ENCODE measurements at places on chromosomes 7 and 10. TPM values are rescaled to one million over a fixed set of nuclear protein-coding genes. Genes with fewer than 3 reads are reported as not detected.

Gene CAMK2B
- total RNA-seq: not detected

Gene PTTG1IP2
- total RNA-seq: not detected

Gene CUBN
- total RNA-seq: 11.5 TPM

Gene GIMAP4
- total RNA-seq: not detected

Gene FOXI2
- not detected for total RNA-seq

Gene STRIP2
- total RNA-seq: 1.5 TPM

Gene NEBL
- total RNA-seq: not detected

Gene CYP3A4
- not detected for total RNA-seq

Gene RAMP3
- 0.24 TPM for total RNA-seq

Gene PRTFDC1
- 22.1 TPM for total RNA-seq

Gene ENKUR
- total RNA-seq: not detected

Gene PAX4
- not detected for total RNA-seq

Gene LRIT1
- not detected for total RNA-seq

Gene ALOX5
- total RNA-seq: not detected

Gene SLC16A9
- total RNA-seq: not detected

Gene SEC24C
- total RNA-seq: 57.6 TPM

Gene ADAMTS14
- 15.6 TPM for total RNA-seq

Gene GPR15LG
- not detected for total RNA-seq

Gene FGFR2
- 23.0 TPM for total RNA-seq

Gene CDHR1
- under 0.01 TPM for total RNA-seq

Data from hair follicle dermal papilla cell (primary cell).